A673 (cell line): ENCODE measurements at places on chromosomes 1 and 21.

- DNase-seq = no peak
These were observed 5.7 kb upstream of the ARHGEF19 start for GRCh38 chr1:16218014-16218673.

DNA sequence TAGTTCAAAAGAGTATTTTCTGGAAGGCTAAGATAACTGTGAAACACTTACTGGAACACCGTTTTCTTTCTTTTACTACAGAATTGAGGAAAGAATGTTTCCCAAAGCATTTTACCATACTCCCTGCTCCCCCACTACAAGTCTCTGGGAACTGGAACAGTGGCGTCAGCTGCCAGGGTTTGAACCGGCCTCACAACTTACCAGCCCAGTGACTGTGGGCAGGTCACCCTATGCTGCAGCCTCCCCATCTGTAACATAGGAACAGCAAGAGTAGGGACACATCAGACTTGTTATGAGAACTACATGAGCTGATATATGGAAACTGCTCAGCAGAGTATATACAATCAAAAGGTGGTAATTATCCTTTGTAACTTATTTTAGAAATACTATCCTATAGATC, 91.5 kb downstream of the PTPN14 start:
- DNase-seq = no peak

GRCh38 chr1:148386617-148387016, 96.5 kb downstream of the PPIAL4G start:
- no peak for DNase-seq

DNA sequence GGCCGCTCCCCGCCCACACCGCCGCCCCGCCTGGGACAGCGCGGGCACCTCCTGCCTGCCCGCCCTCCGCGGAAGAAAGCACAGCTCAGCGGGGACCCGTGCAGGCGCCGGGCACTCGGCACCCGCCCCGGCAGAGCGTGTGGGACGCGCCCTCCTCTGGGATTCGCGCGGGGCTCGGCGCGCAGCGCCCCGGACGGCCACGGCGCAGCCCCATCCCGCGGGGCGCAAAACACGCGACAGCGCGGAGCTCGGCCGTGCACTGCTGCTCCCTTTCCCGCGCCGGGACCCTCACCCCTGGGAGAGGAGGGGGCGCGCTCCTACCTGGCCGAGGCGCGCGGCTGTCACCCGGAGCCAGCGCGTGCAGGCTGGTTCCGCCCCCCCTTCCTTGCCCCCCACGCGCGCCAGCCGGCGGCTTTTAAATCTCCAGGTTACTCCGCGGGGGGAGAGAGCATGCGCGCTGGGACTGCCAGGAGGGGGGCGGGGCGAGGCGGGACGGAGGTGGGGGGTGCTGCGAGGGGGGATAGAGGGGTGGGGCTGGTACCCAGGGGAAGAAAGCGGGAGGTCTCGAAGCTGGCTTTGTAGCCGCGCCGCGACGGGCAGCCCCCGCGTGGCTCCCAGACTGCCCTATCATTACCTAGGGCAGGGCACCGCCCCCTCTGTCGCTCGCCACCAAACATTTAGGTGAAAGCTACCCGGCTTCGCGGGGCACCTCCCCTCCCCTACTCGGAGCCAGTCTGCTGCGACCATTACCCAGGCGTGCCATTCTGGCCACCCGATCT, at the start of gene SLC45A3:
TSS of gene SLC45A3 (minus strand) at position 437 of the 779 bp plus-strand sequence. CDS start 15,853 bp downstream, outside the sequence.
- DNase-seq = peak; percentile 66

DNA sequence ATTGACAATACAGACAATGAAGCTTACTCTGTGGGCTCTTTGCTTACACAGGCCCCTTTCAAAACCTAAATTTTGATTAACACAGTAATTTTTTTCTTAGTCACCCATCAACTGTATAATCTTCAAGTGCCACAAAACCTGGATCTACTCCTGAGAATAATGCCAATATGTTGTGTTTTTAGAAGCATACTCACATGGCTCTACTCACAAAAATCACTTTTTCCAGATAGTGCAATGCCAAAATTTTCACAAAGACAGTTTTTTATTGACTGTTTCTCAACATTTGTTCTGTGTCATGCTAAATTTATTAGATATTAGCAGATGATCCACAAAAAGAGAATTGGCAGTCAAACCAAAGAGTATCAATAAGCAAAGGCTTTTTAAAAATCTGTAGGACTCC, 493.7 kb upstream of the C1orf87 start:
- no peak for DNase-seq

- peak; percentile 48 for DNase-seq
These were observed 73.3 kb downstream of the NVL start for GRCh38 chr1:224256640-224257039.

- peak; percentile 76 for DNase-seq
These were observed 8.1 kb upstream of the TMEM183A start for GRCh38 chr1:202998836-202999750.

- no peak for DNase-seq
These were observed 156.5 kb downstream of the PDE4B start for GRCh38 chr1:65949230-65949626.

DNA sequence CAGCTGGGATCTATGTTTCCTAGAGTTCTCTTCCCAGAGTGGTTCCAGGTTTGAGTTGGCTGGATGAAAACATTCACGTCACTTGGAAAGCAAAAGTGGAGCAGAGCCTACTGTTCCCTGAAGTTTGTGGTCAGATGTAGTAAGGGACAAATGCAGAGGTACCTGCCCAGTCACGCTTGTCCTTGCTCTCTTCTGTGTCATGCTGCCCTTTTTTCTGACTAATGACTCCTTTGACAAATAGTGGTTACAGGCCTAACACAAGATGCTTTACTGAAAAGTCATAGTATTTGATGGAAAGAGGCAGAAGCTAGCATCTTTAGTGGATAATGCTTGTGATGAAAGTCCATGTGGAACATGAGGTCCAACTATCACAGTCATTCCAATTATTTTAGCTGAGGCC, 881.4 kb upstream of the B3GALT2 start:
- DNase-seq = no peak

DNA sequence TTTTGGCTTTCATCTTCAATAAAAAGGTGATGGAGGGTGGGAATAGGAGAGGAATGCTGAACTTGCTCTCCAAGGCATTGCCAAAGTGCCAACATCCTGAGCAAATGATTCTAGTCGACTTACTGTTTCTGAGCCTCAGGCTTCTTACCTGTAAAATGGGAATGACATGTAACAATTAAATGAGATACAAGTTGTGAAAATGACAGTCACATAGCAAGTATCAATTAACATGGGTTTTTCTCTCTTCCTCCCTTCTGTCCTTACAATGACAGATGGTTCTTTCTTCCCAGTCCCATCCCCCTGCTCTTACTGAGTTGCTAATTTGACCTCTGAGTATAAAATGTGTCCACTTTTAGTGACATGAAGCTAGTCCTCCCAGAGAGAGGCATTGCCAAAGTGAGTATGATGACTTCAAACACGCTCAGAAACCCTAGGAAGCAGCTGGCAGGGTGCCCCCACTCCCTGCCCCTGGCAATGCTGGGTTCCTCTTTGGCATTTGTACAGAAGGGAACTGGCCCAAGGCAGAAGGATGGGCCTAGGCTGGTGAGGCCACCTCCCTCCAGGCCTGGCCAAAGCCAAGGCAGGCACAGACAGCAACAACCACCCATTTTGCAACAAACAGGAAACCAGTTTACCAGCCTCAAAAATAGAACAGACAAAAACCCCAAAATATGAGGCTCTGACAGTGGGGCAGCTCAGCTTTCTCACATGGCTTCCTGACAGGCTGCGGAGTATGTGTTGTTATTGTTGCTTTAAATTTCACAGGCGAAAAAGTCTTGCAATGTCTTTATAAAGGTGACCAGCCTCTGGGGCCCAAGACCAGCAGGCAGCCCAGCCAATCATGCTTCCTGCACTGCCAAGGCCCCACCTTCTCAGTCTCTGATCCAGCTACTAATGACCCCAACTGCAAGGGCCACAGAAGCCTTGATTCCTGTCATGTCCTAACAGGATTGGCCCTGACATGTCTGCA, 115.9 kb downstream of the HIVEP3 start:
- DNase-seq = no peak

DNA sequence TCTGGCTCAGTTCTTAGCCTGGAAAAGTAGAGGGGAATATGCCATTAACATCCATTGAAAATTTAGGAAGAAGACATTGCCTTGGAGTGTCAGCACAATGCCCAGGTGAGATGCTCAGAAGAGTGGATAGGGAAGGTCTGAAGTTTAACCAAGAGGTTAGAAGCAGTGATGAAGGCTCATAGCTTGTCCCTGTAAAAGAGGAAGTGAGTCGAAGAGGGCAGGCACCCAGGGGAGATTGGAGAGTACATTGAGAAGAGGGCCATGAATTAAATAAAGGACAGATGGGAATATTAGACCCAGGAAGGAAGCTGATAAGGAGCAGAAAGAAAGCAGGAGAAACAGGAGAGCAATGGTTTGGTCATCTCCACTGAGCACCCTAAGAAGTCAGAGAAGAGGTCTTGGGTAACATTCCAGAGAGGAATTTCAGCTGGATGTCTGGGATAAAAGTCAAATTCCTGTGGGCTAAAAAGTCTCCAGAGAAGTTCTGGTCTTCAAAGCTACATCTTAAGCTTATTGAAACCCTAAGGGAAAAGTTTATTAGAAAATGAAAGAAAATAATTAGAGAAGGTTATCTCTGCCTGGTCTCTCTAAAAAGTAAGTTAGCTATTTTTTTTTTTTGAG, 17.3 kb downstream of the C8B start:
- no peak for DNase-seq

DNA sequence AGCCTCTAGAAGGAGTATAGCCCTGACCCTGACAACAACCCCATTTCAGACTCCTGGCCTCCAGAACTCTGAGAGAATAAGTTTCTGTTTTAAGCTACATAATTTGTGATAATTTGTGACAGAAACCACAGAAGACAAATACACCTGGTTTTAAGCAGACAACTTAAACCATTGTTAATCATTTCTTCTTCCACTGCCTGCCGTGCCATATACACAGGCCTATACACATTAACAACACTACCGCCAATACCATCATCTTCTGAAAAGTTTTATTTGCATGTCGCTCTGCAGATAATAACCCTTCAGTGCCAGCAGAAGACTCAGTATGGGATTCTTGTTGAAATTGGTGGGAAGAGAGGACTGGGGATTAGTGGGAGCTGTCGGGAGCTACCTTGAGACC, 39.9 kb upstream of the KRTAP19-8 start:
- DNase-seq = no peak

GRCh38 chr1:156499842-156500542, 583 bp downstream of the MEF2D start:
- DNase-seq = peak; percentile 53

DNA sequence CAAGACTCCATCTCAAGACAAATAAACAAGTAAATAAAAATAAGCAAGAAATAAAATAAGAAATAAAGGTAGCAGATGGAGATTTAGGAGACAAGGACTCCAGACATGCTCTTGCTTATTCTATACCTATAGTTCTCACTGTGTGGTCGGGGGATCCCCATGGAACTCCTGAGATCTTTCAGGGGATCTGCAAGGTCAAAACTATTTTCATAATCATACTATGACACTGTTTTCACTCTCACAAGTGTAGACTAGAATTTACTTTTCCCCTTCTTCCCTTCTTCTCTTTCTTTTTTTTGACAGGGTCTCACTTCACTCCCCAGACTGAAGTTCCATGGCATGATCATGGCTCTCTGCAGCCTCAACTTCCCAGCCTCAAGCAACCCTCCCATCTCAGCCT, 29.8 kb upstream of the NLRP3 start:
- no peak for DNase-seq

DNA sequence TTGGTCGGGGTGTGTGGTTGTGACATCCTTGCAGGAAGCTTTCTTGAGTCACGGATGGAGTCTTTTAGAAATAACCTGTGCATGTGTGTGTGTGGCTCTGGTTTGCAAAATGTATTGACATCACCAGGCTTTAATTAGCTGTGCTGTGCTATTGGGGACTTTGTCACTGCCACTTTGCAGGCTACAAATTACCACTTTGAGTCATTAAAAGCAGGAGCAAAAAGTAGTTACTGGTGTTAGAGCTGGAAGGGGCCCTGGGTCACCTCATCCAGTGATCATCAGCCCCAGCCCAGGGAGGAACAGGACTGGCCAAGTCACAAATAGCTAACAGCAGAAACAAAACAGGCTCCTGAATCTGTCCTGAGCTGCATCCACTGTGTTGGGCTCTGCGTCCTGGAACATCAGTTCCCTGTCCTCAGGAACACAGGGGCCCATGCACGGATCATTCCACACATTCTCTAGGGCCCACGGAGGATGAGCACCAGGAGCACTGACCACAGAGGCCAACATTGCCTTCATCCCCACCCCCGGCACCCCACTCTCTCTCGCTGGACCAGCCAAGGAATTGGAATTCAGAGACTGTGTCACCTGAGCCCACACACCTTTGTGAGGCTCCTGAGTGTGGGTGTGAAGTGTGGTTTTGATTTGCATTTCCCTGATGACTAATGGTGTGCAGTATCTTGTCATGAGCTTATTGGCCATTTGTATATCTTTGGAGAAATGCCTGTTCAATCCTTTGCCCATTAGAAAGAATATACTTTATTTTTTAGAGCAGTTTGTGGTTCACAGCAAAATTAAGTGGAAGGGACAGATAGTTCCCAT, 280.1 kb upstream of the C1orf174 start:
- no peak for DNase-seq

- DNase-seq = no peak
These were observed 29.4 kb downstream of the FOXJ3 start for GRCh38 chr1:42305639-42306038.

DNA sequence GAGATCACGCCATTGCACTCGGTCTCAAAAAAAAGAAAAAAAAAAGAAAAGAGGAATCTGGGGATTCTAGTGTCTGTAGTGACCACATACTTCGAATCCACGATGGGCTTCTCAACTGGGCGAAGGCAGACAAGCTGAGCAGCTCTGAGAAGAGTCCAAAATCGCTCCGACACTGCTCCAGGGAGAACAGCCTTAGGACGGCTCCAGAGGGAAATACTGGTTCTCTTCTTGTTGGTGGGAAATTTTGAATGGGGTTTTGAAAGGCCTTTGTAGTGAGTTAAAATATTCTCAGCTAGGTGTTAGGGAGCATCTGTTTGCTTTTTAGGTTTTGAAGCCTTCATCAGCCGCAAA, 18.3 kb upstream of the HJV start:
- DNase-seq = no peak

DNA sequence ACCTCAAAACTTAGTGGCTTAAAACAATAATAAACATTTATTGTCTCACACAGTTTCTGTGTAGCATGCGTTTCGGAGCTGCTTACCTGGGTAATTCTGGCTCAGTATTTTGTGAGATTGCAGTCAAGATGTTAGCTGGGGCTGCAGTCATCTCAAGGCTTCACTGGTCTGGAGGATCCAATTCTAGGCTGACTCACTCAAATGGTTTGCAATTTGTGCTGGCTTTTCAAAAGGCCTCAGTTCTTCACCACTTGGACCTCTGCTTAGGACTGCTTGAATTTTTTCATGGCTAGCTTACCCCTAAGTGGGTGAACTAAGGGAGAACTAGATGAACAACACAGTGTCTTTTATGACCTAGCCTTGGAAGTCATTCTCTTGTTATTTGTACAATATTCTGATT, 21.0 kb downstream of the XPR1 start:
- no peak for DNase-seq

GRCh38 chr21:17784604-17785402, 34.4 kb downstream of the C21orf91 start:
- DNase-seq = no peak

- DNase-seq = no peak
These were observed 16.3 kb downstream of the MYSM1 start for GRCh38 chr1:58683519-58683918.

GRCh38 chr1:46394108-46394871, at the start of gene FAAH:
TSS of gene FAAH (plus strand) at chr1:46394317. CDS start at chr1:46394349, 32 bp downstream.
- peak; percentile 77 for DNase-seq
